ENCODE measurements at places on chromosomes 4 and X.

GRCh38 chrX:153398275-153398960 is 2.7 kb downstream of the PNMA6E start:
- no peak for DNase-seq

- no peak for DNase-seq
These were observed 574.8 kb upstream of the DIPK2B start for GRCh38 chrX:45775468-45775867.

DNA sequence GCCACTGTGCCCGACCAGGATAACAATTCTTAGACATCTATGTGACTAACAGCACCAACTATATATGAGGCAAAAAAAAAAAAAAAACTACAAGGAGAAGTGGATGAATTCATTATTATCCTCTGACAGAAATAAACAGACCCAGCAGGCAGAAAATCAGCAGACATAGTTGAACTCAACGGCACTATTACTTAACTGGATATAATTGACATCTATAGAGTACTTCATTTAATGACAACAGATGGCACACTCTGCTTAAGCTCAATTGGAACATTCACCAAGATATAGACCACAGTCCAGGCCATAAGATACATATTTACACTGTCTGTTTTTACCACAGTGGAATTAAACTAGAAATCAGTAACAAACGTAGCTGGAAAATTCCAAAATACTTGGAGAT is 13.3 kb downstream of the CLDN22 start:
- no peak for DNase-seq

GRCh38 chr4:8652181-8653078 is 59.9 kb downstream of the CPZ start:
- DNase-seq = no peak

- DNase-seq = no peak
These were observed 83.0 kb upstream of the PPARGC1A start for GRCh38 chr4:23972805-23973204.

DNA sequence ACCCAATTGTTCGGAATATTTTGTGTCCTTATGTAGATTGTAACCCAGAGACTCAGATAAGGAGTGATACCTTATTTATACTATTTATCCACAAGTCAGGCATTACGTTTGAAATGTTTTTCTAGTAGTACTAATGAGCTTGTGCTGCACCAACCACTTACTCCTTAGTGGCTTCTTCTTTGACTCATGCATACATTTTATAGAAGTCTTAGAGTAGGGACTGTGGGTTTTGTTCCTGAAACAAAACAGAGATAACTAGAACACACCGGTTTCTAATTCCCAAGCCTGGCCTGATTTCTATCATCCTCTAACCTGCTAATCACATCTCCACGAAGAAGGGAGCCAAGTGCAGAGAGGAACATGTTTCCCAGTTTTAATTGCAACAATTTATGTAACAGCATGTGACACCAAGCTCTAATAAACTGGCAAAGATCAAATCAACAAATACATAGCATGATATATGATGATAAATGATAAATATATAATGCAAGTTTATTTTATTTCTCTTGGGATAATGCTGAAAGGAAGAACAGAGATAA is 32.3 kb downstream of the MGARP start:
- DNase-seq = no peak

DNA sequence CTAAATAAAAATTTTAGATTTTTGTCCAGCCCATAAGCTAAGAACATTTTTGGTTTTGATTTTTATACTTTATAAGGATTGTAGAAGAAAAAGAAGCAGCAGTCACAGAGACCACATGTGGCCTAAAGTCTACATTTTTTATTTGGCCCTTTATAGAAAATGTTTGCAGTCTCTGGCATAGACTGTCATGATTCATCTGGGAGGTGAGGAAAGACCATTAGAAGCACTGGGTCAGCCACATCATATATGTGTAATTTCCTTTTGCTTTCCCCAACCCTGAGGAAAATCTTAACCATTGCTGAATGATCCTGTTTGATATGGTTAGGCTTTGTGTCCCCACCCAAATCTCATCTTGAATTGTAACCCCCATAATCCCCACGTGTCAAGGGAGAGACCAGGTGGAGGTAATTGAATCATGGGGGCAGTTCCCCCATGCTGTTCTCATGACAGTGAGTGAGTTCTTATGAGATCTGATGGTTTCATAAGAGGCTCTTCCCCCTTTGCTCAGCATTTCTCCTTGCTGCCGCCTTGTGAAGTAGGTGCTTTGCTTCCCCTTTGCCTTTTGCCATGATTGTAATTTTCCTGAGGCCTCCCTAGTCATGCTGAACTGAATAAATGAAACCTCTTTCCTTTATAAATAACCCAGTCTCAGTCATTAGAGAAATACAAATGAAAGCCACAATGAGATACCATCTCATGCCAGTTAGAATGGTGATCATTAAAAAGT is 12.1 kb upstream of the COPS4 start:
- DNase-seq = no peak

GRCh38 chr4:140884431-140885058 is 128.4 kb upstream of the TBC1D9 start:
- DNase-seq = no peak

GRCh38 chrX:110180176-110180927 is 137.5 kb downstream of the AMMECR1 start:
- no peak for DNase-seq

GRCh38 chr4:77372375-77372774 is 215.4 kb downstream of the CCNG2 start:
- DNase-seq = no peak

DNA sequence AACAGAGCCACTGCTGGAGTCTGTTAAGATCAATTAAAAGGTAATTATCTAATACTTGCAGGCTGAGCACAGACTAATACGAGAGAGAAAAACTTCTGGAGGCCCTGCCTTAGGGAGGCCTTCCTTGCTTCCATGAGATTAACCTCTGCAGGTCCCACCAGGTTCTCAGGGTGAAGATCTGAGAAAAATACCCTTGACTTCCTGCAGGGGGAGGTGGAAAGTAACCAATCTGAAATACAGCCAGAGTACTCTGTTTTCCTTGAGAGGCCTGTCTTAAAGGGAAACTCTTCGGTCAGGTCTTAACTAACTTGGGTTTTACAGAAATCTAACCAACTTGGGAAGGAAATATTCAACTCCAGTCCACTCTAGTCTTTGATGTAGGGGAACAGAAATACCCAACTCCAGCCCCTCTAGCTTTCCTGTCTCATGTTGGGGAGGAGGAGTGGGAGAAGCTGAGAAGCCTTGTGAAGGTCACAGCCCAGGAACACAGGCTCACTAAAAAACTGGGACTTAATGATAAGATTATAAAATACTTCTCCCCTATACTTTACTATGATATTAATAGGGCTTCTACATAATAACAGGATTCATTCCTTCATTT is 77.1 kb downstream of the TBCK start:
- DNase-seq = no peak

GRCh38 chr4:181998398-181999295 is 244.6 kb upstream of the TENM3 start:
- DNase-seq = no peak

- DNase-seq = no peak
These were observed 25.6 kb upstream of the ARHGAP36 start for GRCh38 chrX:131032354-131033230.

DNA sequence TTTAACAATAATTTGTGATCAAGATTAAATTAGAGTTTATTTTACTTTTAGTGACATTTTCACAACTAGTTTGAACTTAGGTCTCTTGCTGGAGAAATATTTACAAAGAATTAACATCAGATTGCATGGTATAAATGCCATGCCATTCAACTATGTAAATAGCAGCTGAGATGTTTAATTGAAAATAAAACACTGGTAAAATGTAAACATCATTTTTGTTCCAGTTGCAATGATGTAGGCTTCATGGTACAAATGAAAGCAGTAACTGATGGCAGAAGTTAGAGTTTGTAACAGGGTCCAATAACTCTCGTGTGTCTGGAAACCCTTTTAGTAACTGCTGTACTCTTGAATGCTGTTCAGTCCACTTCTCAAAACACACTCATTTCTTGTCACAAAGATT is 43.7 kb upstream of the HAND2 start:
- no peak for DNase-seq

DNA sequence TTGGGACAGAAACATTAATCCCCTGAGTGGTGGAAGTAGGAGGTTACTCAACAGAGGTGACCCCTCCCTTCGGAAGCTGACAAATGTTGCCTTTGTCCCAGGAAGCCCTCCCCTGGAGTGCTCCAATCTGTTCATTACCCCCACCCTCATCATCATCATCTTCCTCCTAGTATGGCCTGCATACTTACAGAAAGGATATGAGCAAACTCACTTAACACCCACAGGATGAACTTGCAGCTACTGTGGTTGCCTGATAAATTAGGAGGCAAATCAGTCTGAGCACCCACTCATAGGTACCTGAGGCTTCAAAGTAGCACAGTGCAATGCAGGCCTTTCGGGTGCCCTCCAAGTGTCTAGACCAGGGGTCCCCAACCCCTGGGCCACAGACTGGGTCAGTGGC is 236.7 kb upstream of the GATB start:
- no peak for DNase-seq

DNA sequence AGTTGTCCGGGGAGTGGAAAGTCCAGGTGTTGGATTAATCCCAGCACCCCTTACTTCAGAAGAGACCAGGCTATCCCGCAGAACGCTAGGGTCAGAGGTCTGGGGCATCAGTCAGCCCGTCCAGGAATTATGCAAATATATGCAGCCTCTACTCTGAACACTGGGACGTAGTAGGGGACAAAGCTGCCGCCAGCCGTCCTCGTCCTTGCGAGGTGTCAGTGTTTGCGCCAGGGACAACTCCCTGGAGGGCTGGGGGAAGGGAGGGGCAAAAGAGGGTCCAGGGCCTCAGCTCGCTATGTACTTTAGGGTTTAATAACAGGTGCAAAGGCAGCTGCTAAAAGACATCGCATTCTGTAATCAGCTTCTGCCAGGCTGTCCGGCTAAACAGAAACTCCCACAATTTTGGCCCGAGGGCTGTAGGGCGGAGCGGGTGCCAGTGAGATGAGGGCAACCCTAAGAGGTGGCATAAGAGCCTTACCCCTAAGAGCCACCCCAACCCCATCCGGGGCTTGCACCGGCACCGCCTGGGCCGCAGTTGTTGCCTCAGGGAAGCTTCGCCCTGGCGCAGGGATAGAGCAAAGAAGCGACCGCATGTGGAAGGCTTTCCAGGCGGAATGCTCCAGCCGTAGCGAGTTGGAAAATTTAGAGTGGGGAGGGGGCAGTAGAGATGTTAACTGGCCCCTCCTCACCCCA is 8.4 kb downstream of the HAND2 start:
- no peak for DNase-seq

GRCh38 chr4:24489870-24490269 is 94.5 kb downstream of the DHX15 start:
- DNase-seq = no peak

DNA sequence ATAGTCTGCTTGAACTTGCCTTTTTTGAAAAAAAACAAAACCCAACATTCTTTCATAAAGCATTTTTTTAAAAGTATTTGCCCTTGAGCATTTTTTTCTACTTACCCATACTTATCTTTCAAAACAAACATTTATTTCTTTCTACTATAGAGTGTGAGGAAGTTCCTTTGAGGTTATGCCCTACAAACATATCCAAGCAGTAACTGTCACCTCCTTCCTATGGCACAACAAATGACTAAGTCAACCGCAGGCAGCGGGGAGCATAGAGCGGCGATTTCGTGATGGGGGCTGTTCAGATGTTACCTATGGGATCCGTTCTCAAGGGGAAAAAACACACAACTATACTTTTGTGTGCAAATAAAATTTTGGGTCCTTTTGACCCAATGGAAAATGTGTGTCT is 19.4 kb downstream of the SPRY1 start:
- no peak for DNase-seq

DNA sequence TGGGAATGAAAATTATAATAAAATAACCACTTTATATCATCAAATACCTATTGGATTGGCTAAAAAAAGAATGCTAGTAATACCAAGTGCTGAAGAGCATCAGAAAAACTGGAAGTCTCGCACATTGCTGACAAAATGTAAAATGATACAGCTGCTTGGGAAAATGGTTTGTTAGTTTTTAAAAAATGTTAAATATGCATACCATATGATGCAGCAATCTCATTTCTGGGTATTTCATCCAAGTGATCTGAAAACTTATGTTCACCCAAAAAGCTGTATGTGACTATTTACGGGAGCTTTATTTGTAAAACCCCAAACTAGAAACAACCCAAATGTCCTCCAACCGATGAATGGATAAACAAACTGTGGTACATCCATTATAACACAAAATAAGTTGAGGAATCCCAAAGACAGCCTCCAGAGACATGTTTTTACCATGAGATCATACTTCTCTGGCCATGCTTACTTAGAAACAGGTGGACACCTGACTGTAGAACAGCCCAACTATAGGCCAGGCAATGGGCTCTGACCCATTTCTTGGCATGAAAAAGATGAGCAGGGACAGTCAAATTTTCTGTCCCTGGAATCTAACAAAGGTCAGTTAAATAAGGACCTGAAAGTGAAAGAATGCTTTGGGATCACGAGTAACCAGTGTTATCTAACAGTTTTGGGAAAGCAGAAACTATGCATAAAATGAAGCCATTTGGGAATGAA is 47.5 kb upstream of the FAM120C start:
- no peak for DNase-seq

GRCh38 chr4:73576381-73576780 is 43.9 kb downstream of the RASSF6 start:
- DNase-seq = no peak

GRCh38 chr4:95181996-95182306 is 366.8 kb downstream of the UNC5C start:
- no peak for DNase-seq

- DNase-seq = no peak
These were observed 33.6 kb upstream of the NOCT start for GRCh38 chr4:138981930-138982390.

DNA sequence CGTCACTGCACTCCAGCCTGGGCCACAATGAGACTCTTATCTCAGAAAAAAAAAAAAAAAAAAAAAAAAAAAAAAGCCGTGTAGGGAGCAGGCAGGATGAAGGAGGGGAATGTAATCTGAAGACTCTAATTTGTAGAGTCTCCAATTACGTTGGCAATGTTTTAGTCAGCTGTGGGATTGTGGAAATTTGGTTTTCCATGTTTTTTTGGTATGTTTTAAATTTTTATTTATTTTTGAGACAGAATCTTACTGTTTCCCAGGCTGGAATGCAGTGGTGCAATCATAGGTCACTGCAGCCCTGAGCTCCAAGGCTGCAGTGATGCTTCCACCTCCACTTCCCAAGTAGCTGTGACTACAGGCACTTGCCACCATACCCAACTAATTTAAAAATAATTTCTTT is 56.5 kb downstream of the NSD2 start:
- DNase-seq = no peak

- no peak for DNase-seq
These were observed 122.5 kb downstream of the SPATA18 start for GRCh38 chr4:52173470-52174045.

DNA sequence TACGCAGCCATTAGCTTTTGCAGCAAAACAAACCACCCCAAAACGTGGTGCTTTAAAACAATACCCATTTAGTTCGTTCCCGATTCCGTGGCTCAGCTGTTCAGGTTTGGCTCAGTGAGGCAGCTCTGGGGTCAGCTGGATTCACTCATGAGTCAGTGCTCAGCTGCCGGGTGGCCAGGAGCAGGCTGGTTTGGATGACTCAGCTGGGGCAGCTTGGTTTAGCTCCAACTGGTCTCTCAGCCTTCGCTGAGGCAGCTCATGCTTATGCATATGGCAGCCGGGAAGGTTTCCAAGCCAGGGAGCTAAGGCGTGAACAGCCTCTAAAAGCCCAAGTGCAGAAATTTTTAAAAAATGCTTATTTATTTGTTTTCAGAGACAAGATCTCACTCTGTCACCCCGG is 13.3 kb upstream of the CD99 start:
- DNase-seq = no peak
